ENCODE measurements at places on chromosomes 12 and 14.

DNA sequence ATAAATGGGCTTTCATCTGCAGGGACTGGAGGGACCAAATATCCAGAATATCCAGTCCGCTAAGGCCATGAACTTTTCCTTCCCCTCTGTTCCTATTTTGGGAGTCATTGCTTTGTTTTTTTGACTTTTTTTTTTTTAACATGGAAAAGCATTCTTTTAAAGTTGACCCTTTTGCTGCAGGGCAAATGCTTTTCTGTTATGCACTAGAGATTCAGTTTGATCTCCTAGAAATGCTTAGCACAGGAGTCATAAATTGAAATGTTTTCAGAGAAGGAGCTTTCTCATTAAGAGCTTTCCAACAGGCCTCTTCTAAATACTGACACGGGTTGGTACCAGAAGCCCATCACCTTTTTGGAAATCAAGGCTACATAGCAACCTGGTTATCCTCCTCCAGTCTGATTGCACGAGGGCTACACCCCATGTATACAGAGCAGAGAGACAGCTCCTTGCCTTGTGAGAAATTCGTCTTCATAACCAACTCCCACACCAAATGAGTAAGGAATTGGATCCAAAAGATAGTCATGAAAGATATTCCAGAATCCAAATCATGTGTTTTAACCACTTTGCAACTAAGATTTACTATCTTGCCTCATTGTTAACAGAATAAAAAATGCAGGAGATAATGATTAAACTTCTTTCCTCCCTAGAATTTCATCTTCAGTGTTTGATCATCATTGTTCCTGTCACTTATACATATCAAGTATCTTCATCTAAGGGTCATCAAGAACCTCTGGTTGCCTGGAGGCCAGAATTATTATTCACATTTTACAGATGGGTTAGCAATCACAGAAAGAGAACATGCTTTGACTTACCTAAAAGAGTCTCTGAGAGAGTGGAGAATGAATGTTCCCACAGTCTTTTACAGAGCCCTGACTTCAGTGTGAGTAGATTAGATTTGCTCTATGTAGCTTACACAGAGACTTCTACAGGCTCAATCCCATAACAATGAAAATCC, 389.4 kb downstream of the ZFP36L1 start:
- peak; percentile 50 for DNase-seq

DNA sequence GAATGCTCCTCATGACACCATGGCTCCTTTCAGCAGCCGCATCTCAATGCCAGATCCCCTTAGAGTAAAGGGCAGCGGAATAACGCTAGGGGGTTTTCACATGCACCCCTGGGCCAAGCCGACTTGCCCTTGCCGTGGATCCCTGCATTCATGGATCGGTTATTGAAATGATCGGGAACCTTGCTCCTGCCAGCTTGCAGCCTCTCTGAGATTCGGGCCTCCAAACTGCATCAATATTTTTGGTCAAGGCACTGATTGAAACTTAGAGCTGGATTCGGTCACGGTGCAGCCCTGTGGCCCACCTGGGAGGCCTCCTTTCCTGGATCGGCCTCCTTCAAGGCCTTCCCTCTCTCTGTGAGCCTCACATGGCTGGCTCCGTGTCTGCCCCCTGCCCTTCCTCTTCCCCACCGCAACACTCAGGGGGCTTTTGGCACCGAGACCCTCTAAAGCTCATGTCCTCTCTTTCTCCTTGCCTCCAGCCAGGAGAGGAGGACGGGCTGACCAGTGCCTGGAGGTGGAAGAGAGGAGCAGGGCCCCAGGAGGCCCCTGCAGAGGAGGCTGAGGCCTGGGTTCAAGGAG, 1.8 kb downstream of the PTPN6 start:
- no peak for DNase-seq

DNA sequence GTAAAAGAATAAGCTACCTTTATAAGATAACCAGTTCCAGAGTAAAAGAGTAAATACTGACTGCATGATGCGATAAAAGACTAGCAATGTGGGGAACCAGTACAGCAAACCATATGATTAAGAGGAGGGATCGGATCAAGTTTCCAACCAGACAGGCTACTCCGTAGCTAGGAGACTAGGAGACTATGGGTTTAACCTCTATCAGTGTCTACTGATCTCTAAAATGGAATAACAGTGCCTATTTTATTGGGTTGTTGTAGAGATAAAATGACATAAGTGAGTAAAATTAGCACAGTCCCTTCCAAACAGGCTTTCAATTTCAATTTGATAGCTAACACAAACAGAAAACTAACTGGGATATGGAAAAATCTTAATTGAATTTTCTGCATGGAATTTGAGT, 76.0 kb downstream of the PAWR start:
- no peak for DNase-seq

- no peak for DNase-seq
Observed at GRCh38 chr12:11656550-11656949, 7.1 kb downstream of the ETV6 start.

DNA sequence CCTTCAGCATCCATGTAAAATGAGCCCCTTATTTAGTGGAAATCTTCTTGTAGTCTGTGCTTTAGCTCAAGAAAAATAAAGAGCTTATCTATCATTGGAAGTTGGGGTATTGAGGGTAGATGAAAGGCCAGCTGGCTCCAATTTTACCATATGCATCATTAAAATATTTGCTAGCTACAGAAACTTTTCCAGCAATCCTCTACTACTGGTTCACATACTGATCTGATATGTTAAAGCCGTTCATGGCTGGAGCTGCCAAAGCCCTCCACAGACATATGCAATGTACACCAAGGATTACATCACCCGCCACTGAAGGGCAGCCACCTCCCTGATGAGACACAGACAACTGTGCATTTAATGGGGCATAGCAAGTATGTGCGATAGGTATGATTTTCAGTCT, 1205.3 kb downstream of the GALC start:
- no peak for DNase-seq

GRCh38 chr14:33946679-33947476, 4.0 kb downstream of the EGLN3 start:
- DNase-seq = no peak

DNA sequence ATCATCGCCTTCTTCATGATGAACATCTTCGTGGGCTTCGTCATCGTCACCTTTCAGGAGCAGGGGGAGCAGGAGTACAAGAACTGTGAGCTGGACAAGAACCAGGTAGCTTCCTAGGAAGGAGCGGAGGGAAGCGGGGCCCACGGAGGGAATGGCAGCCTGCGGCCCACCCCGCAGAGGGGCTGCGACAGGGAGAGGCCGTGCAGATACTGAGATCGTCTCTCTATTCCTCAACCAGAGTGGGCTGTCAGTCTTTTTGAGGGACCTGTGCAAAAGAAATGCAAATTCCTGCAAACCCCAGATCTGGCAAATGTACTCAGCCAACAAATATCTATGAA, 186.2 kb upstream of the FKBP4 start:
- no peak for DNase-seq

Data from BJ (cell line).